H4 (cell line): ENCODE measurements at places on chromosomes 3 and 15.

DNA sequence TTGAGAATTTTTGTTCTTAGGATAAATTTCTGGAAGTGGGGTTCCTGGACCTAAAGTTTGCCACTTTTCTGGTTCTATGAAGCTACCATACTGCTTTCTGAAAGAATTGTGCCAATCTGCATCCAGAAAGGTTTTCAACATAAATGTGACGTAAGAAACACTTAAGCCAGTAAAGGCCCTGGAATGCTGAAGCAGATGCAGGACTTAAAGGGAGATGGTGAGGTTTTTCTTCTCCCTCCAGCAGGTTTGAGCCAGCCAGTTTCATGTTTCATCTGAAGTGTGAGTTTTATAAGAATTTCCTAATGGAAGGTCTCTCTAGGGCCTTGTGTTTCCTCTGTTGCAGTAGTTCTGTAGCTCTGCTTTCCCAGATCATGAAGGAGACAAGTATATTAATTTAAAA lies 33.1 kb downstream of the ZNF592 start:
- DNase-seq = no peak

DNA sequence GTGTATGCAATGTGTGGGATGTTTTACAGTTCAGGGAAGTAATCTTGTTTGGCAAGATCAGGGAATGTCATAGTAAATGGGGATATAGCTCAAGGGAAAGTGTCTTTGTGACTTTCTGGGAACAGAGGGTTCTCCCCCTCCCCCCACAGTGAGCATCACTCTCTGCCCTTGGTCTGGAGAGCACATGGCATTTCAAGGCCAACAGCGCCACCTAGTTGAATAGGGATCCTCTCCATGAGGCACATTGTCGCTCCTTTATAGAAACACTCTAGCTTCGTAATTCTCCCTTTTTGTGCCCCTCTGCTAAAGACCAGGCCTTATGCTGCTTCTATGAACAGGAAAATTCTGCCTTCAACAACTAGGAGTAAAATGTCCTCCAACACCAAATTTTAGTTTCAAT lies 37.1 kb upstream of the ARNT2 start:
- no peak for DNase-seq

- peak; percentile 82 for DNase-seq
These were observed 10.5 kb upstream of the BUB1B start for GRCh38 chr15:40150163-40150925.

GRCh38 chr3:111616417-111617105 lies 21.4 kb upstream of the ZBED2 start:
- DNase-seq = no peak
